Stimulated activated CD8-positive, alpha-beta memory T cell treated with anti-CD3 and anti-CD28 coated beads, Interleukin-2, amount 100 ng/mL, for 1 hour (primary cell): ENCODE measurements at places on chromosomes 3 and 15.

- no peak for DNase-seq
Observed at GRCh38 chr3:16211176-16211904, 36.9 kb downstream of the GALNT15 start.

GRCh38 chr15:26013981-26014380 is 150.9 kb upstream of the ATP10A start:
- no peak for DNase-seq

DNA sequence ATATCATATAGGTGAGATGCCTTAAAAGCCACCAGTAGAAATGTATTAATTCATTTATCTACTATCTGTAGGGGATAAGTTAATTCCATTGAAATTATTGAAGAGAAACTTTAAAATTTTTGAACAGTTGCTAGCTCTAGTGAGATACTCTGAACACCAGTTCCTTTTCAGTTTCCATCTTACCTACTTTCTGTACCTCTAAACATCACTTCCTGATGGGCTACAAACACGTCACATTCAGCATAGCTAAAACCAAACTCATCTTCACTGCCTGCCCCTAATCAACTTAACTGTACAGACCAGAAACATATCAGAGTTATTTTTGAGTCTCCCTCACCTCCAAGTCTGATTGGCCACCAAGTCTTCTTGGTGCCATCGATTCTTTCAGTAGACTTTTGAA is 88.9 kb downstream of the FEZF2 start:
- DNase-seq, result no peak

GRCh38 chr15:70518201-70519003 is 245.0 kb downstream of the UACA start:
- no peak for DNase-seq

GRCh38 chr3:120488296-120488695 is 37.5 kb upstream of the FSTL1 start:
- DNase-seq, result no peak

GRCh38 chr3:196662711-196663571 is 23.4 kb downstream of the NRROS start:
- no peak for DNase-seq

- DNase-seq, result no peak
Observed at GRCh38 chr15:31083370-31083780, 18.1 kb downstream of the TRPM1 start.
